ENCODE measurements at places on chromosomes 3 and 15. TPM values are rescaled to one million over a fixed set of nuclear protein-coding genes. Genes with fewer than 3 reads are reported as not detected.

DNA sequence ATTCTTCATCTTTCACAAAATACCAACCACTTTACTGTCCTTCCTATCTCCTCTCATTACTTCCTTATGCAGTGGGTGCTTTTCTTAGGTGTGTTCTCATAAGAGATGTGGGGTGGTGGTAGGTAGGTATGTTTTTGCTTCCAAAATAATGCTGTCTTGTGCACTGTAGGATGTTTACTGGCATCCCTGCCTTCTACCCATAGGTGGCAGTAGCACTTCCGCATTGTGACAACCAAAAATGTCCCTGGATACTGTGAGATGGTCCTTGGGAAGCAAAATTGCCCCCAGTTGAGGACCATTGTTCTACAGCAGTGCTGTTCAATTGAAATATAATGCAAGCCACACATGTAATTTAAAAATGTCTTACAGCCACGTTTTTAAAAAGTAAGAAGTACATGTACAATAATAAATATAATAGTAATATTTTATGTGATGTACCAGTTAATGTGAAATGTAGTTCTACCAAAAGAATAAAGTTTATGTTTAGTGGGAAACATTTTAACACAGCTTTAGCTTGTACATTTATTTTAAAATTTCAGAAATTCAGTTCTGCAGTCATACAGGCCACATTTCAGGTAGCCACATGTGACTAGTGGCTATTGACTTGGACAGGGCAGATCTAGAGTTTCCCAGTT, 75.2 kb downstream of the NEO1 start:
- no peak for DNase-seq

DNA sequence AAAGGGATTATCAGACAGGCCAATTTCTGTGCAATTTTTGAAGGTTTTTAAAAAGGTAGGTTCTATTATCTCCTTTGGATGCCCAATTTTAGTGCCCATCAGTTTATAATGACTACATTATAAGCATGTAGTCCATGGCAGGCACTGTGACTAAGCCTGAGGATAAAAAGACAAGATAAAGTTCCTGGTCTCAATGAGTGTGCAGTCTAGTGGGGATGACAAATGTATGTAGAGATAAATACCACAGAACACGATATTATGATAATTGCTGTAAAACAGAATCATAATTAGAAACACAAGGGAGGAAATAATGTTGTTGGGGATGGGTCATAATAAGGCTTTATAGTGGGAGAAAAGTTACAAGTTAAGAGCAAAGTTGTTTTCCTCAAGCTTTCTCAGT, 163.1 kb downstream of the ZNF385D start:
- no peak for DNase-seq

- DNase-seq, result no peak
Measured at GRCh38 chr3:38617137-38617536, 32.4 kb downstream of the SCN5A start.

Gene SLC12A8
- 2.7 TPM for total RNA-seq

- DNase-seq, result no peak
Measured at GRCh38 chr3:30685267-30685667, 78.9 kb downstream of the TGFBR2 start.

GRCh38 chr3:9782770-9783169, 9.5 kb downstream of the TADA3 start:
- no peak for DNase-seq

DNA sequence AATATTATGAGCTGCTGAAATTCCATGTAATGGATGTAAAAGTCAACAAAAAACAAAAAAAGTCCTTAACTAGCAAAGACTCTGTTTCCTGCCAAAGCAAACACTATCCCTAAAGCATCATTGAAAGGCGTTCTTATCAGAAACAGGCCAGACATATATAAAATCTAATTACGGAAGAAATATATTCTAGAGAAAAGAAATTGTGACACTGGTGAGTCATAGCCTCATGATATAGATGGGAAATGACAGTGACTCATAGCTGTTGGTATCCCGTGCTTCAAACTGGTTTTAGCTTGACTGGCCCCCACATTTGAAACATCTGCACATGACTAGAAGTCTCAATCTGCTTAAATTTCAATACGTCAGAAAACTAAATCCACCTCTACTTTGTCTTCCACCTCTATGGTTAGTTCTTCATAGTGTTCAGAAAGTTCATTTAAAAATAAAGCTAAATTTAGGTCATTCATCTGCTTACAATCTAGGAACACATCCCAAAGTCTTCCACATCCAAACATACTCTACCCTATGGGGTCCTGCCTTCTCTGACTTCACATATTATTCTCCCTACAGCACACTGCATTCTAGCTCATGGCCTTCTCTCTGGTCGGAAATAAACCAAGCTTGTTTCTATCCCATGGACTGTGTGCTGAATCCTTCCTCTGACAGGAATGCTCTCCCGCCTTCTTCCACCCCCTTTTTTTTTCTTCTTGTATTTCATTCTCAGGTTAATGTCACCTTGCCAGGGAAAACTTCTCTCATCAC, 456.3 kb upstream of the ARRDC4 start:
- no peak for DNase-seq

DNA sequence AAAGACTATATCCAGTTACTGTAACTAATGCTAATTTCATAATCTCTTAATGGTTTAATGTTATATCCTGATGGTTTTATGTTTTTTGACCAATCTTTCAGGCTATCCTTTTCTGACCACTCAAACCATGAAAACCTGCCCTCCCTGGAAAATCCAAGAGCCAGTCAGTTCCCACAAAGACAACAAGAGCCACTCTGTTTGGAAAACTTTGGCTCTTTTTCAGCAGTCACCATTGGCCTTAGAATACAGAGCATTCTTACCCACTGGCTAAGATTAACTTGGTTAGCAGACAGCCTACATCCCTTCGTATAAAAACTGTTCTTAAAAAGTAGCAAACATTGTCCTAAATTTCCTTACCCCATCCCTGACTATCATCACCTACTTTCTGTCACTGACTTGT, 32.9 kb downstream of the ALCAM start:
- no peak for DNase-seq

DNA sequence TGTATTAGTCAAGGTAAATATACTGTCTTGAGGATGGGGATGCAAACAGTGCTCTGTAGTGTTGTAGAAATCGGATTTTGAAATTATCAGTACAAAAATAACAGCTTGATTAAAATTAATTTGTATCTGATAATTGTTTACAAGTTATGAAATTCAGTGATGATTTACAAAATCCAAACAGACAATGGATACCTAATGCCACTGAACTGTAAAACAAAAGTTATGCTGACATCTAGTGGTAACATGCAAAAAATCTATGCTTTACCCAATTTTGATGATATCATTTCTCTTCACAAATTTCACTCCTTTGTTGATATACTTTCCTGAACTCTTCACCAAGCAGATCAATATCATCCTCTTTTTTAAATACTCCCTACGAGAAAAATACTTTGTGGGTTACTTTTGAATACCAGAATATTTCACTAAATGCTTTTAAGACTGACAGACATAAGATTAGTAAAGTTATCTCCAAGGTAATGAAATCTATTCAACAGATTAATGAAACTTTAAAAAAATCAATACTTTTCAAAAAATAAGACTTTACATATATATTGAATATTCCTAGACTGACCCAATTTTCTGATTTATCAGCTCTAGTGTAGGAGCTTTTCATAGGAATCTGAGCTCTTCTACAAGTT, 36.0 kb downstream of the MNS1 start:
- no peak for DNase-seq

DNA sequence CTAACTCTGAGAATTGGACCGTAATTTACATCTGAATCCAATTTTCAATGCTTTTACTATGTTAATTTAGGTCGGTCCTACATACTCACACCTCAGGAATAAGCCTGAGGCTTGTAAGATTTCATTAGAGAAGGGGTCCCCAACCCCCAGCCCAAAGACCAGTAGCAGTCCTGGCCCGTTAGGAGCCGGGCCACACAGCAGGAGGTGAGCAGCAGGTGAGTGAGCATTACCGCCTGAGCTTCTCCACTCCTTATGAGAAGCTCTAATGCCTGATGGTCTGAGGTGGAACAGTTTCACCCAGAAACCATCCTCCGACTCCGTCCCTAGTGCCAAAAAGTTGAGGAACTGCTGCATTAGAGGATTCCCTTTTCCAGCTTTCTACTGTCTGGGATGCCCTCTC, 757.3 kb downstream of the SI start:
- no peak for DNase-seq

DNA sequence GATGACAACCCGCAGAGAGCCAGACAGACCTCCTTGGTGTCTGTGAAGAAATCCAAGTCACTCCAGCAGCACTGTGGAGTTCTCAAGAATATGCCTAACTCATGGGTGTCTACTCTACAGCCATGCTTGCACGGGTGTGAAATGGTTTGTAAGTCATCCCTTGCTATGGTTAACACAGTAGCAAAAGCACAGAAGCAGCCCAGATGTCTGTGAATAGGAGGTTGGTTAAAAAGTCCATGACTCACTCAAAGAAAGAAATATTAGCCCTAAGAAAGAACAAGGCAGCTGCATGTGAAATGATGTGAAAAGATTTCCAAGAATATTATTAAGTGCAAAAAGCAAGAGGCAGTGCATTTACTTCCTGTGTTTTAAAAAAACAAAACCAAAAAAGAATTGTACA, 12.1 kb upstream of the LIMD1 start:
- DNase-seq, result no peak

Gene MAP6D1
- total RNA-seq, result 0.19 TPM

- DNase-seq, result no peak
Measured at GRCh38 chr3:66154444-66154861, 66.3 kb upstream of the SLC25A26 start.

- no peak for DNase-seq
Measured at GRCh38 chr15:80712956-80713355, 17.8 kb downstream of the ABHD17C start.

DNA sequence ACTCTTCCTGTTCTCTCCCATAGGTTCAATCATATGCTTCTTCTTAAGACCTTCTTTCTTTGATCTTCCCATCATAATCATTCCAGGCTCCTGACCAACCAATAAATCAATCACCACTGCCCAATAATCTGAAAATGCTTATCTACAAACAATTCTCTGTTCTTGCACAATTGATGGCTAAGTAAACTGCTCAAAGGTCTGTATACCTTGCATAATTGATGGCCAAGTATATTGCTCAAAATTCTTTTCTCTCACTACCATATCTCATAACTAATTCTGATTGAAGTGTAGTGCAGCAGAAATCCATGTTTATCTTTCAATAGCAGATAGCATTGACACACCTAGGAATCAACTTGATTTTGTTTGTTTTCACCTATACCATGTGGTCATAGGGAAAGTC, 83.4 kb upstream of the EPHA6 start:
- DNase-seq, result no peak

Gene HES1
- 5.3 TPM for total RNA-seq

Gene ARHGEF3
- 2.4 TPM for total RNA-seq

DNA sequence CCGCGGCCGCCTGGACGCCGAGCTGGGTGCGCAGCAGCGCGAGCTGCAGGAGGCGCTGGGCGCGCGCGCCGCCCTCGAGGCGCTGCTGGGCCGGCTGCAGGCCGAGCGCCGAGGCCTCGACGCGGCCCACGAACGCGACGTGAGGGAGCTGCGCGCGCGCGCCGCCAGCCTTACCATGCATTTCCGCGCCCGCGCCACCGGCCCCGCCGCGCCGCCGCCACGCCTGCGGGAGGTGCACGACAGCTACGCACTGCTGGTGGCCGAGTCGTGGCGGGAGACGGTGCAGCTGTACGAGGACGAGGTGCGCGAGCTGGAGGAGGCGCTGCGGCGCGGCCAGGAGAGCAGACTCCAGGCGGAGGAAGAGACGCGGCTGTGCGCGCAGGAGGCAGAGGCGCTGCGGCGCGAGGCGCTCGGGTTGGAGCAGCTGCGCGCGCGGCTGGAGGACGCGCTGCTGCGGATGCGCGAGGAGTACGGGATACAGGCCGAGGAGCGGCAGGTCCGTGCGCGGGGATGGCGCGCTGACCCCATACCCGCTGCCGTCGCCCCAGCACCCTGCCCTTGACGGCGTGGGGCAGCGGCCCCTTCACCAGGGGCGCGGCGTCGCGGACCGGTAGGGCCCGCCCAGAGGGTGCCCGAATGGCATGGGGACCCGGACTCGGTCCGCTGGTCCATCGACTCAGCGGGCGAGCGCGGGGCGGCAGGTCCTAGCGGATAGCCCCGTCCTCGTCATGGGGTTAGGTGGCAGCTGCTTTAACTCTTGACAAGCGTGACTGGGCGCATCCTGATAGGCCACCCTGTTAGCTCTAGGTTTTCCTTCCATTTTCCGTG, 848 bp downstream of the SYNM start:
- DNase-seq, result peak; percentile 43

- no peak for DNase-seq
Measured at GRCh38 chr15:75809986-75810750, 33.1 kb upstream of the UBE2Q2 start.

GRCh38 chr3:43863966-43864933, 173.5 kb downstream of the ABHD5 start:
- peak; percentile 21 for DNase-seq

DNA sequence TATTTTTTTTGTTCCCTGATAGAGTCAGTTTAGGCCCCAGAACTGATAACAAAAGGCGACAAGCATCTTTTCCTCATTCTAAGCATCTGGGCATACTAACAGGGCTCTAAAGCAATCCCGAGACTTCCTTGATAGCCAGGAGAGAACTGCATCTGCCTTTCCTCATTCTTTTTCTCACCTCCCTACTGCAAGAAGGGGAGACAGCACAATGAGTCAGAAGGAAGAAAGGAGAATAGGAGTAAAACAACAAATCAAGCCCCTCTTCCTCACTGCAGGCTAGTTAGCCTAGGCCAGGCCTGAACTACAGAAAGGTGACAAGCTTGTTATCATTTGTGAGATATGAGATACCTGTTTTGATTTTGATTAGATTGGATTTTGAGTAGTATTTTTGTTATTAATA, 97.9 kb downstream of the NAALADL2 start:
- DNase-seq, result no peak

DNA sequence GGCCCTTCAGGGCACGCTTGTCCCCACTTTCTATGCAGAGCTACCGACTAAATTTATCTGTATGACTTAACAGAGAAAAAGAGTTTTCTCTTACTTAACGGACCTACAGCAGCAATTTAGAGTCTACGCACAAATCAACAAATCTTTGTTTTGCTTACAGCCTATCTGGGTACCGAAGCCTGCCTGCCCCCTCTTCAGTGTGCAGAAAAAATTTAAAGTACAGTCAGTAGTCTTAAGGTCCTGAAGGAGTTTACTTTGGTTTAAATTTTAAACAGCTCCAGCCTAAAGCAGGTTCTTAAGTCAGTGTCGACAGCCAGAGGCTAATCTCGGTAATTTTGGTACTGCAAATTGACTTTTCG, 570 bp downstream of the SACM1L start:
- no peak for DNase-seq

Gene UTS2B
- total RNA-seq, result not detected

Gene NTRK3
- total RNA-seq, result 0.33 TPM

DNA sequence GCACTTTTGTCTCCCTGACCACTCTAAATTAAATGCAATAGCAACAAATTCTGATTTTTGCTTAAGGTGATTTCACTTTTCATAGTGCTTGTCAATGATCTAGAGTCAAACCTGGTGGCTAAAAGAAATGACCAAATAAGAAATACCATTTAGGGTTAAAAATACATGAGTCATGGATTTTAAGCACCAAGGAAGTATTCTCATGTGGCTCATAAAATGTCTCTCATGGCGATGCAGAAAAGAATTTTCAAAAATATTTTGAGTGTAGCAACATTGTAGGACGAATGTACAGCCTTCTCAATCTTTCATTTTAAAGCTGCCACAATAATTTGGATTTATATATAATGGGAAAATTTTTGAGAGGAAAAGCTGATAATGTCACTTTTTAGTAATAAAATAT, 193.6 kb downstream of the EPHA3 start:
- no peak for DNase-seq
